ENCODE measurements at places on chromosomes 4 and X.

GRCh38 chr4:169485086-169485485, 127.3 kb downstream of the NEK1 start:
- DNase-seq: no peak

DNA sequence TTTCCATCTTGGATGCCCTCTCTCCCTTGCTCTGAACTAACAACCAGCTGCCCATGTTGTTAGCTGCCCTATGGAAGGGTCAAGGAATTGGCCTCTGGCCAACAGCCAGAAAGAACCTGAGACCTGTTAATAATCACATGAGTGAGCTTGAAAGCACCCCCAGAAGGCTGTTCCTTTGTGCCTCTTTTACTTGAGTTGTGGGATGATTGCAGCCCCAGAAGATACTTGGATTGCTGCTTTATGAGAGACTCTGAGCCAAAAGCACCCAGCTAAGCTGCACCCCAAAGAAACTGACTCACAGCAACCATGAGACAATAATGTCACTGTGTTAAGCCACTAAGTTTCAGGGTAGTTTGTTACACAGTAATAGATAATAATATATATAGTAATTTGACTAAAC, 73.3 kb downstream of the FRYL start:
- no peak for DNase-seq

DNA sequence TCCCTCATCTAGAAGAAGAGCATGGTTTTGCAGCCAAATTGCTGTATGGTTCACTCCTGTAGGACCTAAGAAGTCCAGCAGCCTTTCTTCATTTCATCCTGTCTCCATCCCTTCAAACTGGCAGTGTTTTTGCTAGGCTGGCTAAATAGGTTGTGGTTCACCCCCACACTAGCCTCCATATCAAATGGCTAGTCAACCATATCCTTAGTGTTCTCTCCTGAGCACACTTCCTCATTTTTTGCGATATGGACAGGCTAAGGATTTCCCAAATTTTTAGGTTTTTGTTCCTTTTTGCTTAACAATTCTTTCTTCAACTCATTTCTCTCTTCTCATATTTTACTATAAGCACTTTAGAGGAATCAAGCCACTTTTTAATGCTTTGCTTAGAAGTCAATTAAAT, 98.8 kb upstream of the NOCT start:
- no peak for DNase-seq

- no peak for DNase-seq
Observed at GRCh38 chr4:70915874-70916559, 13.8 kb downstream of the MOB1B start.

GRCh38 chrX:81120936-81121371, 80.8 kb downstream of the HMGN5 start:
- peak; percentile 26 for DNase-seq

DNA sequence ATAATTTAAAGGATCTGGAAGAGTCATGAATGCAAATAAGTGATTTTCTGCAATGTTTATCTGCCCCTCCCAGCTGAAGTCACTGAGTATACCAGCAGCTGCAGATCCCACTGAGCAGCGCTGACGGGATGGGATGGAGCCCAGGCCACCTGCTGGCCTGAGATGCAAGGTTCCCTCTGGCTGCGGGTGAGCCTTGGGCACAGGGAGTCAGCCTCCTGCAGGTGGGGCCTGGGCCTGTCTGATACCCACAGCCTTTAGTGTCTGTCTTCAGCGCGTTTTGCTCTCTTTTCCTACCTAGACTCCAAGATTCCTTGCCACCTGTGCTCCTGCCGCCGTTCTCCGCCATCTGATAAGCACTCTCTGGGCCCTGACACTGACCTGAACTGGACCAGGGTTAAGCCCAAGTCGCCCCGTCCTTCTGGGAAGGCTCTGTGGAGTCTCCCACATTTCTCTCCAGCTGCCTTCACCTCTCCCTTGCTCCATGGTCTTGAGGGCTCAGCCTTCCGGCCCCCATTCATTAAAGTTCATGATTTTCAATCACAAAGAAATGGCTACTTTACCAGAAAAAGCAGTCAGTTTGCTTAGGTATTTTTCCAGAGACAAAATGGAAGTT, 223.1 kb upstream of the FAT1 start:
- DNase-seq: no peak

Measured in heart right ventricle (tissue), 16 donors.